CD4-positive, alpha-beta T cell treated with Interleukin-17A for 4 hours (primary cell): ENCODE measurements at places on chromosomes 7 and 10.

- no peak for DNase-seq
These were observed 139.2 kb downstream of the TEX36 start for GRCh38 chr10:125543796-125544195.

DNA sequence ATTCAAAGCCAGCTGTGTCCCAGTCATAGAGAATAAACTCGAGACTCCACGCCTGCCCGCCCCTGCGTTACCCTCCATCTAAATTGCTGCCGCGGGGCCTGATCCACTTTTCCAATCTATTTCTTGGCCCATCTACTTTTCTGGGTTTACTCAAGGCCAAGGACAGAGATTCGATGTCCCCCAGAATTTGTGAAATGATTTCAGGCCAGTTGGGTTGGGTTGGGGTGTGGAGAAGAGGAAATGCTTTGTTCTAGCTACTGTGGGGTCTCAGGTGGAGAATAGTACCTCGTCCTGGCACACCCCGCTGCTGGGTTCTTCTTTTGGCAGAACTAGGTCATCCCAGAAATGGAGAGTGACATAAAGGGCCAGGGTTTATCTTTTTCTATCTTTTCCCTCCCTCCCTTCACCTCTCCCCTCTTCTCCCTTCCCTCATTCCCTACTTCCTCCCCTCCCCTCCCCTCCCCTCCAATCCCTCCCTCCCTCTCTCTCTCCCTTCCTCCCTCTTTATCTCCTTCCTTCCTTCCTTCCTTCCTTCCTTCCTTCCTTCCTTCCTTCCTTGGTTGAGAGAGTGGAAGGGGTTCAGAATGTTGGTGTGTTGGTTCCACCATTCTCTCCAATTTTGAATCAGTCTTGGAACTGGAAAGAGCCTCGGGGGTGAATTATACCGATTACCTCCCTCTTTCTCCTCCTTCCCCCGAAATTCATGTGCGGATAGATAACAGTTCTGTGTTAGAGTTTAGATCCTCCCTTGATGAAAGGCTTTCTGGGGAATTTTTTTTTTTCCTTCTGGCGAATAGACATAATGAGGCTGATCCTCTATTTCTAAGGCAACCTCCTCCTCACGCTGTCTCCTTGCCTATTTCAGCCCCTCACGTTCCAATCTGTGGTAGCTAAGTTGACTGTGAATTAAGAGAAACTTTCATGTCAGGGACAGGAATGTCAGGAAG lies 1.2 kb upstream of the TMEM229A start:
- no peak for DNase-seq

DNA sequence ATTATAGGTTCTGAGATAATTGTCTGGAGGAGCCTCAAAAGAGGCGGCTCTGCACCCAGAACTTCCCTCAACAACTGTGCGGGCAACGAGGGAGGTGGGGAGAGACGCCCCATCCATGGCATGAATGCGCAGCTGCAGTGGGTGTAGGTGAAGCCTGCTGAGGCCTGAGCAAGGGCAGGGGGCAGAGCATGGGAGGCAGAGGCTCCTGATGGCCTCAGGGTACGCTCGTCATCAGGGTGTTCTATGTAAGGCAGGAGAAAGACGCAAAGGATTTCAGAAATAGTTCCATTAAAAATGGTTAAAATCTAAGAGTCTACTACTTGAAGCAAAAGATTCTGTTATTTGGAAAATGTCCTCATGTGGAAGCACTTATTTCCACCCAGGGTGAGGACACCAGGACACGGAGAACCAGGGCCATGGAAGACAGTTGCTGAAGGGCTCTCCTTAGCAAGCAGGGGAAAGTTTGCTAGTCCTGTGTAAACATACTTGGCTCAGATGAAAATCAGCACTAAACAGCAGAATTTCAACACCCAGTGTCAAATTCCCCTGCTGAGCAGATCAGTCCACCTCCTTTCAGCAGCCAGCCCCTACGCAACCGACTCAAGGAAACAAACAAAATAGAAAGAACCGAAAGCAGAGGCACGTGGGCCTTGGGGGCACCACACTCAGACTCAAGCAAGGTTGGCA lies 18.9 kb downstream of the INSIG1 start:
- no peak for DNase-seq

GRCh38 chr7:111108000-111108399 lies 17.1 kb downstream of the LRRN3 start:
- DNase-seq, result no peak

DNA sequence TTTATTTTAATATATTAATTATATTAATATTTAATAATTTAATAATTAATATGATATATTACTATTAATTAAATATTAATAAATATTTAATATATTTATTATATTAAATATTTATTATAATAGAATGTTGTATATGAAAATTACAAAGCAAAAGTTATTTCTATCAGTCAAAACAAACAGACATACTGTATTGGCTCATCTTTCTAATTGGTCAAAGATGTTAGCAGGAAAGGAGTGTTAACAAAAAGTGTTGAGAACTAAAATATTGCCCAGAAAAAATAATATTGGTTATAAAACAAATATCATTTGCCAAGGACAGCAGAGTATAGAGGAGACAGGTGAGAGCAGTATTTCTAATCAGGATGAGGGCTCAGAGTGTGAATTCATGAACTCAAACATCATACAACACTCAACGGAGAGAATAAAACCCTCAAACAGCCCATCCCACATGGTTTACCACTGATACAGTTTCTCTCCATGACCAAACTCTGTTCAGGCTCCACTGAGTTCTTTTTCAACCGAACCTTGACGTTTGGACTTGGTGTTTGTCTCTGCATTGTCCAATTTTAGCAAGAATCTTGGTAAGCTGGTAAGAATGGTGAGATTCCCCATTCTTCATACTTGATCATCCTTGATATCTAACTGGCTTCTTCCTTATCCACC lies 58.0 kb downstream of the TSPAN12 start:
- DNase-seq, result no peak

GRCh38 chr10:24156686-24157085 lies 52.3 kb upstream of the KIAA1217 start:
- no peak for DNase-seq

DNA sequence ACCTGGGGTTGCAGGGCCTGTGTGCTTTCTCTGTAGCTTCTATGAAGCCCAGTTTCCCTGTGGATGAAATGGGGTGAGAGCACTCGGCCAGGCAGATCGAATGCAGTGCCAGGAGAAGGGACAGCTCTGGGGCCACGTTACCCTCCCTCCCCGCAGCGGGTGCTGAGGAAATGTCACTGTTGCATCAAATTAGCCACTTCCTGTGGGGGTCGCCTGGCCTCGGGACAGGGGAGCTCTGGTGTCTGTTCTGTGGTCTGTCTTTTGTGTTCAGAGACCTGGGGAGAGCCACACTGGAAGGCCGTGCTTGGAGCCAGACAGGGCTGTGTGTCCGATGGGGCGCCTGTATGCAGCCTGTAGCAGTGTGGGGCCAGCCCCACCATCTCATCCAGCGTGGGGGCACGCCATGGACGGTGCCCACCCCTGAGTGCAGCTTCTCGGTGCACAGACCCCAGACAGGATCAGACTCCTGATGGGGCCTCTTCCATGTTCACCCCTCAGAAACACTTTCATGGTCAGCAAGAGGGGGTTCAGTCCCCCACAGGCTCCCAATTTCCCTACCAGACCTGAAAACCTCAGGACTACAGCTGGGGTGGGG lies 13.6 kb downstream of the TTYH3 start:
- DNase-seq, result peak; percentile 50

GRCh38 chr7:116524609-116525297 lies at the start of gene CAV1:
Gene CAV1, plus strand, starts transcription at chr7:116525036. Its CDS starts 27 bp downstream, at chr7:116525063.
- peak; percentile 53 for DNase-seq

DNA sequence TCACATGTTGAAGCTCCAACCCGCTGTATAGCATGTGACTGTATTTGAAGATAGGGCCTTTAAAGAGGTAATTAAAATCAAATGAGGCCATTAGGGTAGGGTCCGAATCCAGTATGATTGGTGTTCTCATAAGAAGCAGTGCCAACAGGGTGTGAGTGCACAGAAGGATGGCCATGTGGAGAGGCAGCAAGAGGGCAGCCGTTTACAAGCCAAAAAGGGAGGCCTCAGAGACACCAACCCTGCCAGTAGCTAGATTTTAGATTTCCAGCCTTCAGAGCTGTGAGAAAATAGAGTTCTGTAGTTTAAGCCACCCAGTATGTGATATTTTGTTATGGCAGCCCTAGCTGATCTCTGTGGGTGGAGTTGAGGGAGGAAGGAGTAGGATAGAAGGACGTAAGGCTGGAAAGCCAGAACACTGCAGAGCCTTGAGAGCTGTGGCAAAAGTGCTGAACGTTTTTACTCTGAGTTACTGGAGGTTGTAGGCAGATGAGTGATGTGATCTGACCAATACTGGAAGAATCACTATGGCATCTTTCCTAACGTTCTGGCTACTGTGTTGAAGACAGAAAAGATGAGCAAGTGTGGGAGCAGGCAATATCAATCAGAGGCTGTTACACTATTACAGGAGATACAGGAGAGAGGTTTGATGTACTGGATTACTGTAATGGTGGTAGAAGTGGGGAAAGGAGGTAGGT lies 334.9 kb downstream of the ELMO1 start:
- DNase-seq, result no peak

- DNase-seq, result no peak
These were observed 69.6 kb upstream of the CSTF2T start for GRCh38 chr10:51768886-51769465.

DNA sequence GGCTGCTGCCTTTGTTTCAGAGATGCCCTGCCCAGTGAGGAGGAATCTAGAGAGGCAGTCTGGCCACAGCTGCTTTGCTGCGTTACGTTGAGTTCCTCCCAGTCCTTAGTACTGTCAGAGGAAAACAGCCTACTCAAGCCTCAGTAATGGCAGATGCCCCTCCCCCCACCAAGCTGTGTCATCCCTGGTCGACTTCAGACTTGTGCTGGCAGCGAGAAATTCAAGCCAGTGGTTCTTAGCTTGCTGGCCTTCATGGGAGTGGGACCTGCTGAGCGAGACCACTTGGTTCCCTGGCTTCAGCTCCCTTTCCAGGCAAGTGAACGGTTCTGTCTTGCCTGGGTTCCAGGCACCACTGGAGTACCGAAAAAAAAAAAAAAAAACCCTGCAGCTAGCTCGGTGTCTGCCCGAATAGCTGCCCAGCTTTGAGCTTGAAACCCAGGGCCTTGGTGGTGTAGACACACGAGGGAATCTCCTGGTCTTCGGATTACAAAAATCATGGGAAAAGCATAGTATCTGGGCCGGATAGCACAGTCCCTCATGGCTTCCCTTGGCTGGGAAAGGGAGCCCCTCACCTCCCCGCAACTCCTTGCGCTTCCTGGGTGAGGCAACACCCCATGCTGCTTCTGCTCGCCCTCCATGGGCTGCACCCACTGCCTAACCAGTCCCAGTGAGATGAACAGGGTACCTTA lies 9.1 kb downstream of the SDHAF3 start:
- no peak for DNase-seq

GRCh38 chr7:14717816-14718215 lies 184.7 kb downstream of the DGKB start:
- DNase-seq, result no peak

DNA sequence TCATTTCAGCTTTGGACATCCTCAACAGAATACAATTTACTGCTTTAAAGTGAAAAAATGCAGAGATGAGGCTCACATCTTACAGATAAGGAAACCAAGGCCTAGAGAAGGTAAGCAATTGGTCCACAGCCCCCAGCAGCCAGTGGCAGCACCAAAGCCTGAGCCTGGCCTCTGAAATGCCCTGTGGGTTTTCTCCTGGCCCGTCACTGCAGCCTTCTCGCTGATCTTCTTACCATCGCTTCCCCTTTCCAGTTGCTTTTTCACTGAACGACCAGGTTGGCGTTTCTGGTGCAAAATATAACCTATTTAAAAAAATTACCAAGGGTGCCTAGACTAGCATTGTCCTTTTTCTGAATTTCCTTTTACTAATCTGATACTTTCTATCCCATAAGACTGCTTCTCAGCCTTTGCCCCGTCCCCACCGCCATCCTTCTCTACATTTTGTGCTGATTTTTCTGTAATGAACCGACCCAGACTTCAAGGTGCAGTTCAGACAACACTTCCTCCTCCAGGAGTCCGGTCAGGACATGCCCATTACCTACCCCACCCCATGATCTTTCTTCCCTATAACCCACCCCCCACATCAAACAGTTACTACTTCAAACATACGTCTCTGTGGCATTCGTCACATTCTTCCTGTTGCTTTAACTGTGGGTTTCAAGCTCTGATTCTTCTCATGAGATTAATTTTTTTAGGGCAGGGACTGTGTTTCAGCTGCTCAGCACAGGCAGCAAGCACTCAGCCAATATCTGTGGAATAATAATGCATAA lies 289.4 kb downstream of the DNAJB6 start:
- peak; percentile 45 for DNase-seq

DNA sequence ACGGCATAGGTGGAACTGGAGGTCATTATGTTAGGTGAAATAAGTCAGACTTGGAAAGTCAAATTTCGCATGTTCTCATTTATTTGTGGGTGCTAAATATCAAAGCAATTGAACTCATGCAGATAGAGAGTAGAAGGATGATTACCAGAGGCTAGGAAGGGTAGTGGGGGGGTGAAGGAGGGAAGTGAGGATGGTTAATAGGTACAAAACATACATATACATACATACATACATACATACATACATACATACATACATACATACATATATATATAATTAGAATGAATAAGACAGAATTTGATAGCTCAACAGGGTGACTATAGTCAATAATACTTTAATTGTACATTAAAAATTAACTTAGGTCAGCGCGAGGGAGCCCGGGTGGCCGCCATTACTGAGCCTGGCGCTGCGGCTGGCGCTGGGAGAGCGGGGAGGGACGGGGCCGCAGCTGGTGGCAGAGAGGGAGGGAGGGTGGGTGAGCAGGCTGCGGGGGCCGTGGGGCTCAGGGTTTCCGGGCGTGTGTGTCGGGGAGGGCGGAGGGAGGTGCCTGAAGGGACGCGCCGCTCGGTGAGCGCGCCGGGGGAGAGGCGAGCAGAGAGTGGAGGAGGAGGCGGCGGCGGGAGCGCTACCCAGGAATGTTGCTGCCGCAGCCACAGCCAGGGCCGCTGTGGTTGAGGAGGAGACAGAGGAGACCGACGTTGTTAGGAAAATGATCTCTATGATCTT lies 85.8 kb upstream of the EGFR start:
- DNase-seq, result peak; percentile 4

DNA sequence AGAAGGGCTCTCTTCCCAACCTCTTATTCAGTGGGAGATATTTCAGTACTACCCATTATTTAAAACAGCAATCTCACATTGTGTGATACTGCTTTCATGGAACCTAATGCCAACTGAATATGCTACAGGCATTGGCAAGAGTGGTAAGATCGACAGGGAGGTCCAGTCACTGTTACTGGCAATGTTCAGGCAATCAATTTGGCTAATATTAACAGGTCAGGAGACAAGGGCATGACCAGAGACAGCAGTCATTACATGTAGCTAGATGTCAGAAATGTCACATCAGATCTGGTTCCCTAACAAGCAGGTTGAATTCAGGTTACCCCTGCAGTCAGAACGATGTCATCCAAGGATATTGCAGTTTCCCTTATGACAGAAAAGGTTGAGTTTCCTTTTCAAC lies 129.4 kb downstream of the ARHGAP12 start:
- no peak for DNase-seq

GRCh38 chr10:11719496-11720259 lies 22.5 kb upstream of the ECHDC3 start:
- no peak for DNase-seq

DNA sequence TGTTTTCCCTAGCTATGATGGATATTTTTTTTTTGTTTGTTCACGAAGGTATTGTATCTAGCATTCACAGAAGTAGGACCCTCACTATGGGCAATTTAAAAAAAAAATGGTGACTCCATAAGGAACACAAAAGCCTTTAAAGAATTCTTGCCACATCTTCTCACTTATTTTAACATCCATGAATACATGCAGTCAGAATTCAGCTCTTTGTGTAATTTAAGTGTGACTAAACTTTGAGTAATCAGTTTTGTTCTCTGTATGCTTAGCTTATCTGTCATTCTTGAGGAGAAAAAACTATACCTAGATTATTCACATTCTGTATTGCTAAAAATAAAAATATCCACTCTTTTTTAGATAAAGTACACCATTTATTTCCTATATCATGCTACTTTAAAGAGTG lies 313.2 kb upstream of the KCND2 start:
- DNase-seq, result no peak
